DMS 273 treated with DMSO at 0.1 percent for 48 hours (cell line): ENCODE measurements at places on chromosomes 6 and 20.

DNA sequence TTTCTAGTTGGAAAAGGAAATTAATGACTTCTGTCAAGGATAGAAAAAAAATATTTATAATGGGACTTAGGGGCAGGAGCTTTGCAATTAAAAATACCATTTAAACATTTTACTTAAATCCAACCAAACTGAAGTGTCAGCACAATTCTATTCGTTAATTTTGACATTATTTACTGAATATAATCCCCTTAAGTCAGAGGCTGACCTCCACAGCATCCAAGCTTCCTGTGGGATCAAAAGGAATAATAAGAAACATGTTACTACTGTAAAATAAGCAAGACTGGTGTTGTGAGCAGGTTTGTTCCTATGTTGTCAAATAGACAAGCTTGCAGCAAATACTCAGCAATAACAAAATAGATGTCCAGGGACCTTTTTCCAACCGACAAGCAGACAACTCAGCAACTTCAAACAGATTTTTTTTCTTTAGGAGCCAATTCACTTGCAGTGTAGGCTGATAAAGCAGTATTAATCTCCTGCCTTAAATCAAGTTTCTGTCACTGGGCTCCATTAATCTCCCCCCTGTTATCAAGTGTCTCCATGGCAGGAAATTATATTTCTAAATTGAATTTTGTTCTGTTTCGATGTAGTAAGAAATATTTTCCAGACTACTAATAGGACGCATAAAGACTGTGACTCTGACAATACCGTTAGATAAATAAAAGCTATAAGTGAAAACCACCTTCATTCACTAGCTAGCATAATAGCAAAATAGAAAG lies 157.4 kb downstream of the HACE1 start:
- no peak for DNase-seq

DNA sequence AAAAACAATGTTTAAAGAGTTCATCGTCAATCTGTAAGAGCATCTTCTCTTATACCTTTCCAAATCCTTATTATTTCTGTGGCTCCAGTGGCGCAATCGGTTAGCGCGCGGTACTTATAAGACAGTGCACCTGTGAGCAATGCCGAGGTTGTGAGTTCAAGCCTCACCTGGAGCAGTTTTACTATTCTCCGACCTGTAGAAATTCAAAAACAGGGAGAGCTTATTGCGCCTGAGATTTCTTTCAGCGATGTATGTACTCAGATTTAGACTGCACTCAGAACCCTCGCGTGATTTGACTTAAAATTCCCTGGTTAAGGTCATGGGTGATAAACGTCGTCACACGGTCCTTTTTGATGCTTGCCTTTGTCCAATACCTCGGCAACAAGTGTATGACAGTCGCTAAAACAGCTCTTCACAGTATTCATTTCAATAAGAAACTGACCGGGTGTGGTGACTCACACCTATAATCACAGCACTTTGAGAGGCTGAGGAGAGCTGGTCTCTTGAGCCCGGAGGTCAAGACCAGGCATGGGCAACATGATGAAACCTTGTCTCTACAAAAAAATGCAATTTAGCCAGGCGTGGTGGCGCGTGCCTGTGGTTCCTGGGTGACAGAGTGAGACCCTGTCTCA lies 11.9 kb downstream of the GPX5 start:
- no peak for DNase-seq

- no peak for DNase-seq
Observed at GRCh38 chr6:30601815-30602641, 15.0 kb downstream of the PPP1R10 start.

- no peak for DNase-seq
Observed at GRCh38 chr20:5734602-5735001, 15.6 kb upstream of the SHLD1 start.

DNA sequence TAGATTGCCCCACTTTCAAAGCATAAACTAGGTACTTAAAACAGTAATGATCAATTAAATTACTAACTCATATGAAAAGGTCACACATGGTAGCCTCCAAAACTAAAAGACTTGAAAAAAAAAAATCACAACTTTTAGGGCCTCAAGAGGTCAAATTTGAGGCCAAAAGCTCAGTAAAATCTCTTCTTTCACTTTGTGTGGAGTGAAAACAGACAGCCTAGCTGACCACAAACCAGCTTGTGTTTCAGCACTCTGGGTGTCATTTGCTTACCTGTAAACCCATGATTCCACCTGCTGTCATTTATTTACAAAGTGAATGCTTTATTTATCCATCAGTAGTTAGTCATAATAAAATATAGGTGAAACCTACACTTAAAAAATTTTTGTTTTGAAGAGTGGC lies 34.0 kb downstream of the GNAS start:
- DNase-seq: no peak

DNA sequence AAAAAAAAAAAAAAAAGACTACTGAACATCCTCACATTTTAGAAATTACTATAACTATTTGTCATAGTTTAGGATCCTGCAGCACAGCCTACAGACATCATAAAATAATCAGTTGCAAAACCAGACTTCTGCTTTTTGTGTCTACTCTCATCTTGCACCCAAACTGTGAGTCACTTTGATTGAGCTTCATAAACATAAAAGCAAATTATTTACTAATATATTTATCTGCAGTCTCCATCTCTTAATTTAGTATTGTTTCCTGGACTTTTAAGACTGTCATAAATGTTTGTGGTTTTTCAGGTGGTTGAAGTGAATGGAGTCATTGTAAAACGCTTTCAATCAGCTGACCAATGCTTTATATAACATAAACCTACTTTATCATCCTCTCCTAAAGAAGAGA lies 14.8 kb upstream of the CALHM6 start:
- no peak for DNase-seq

DNA sequence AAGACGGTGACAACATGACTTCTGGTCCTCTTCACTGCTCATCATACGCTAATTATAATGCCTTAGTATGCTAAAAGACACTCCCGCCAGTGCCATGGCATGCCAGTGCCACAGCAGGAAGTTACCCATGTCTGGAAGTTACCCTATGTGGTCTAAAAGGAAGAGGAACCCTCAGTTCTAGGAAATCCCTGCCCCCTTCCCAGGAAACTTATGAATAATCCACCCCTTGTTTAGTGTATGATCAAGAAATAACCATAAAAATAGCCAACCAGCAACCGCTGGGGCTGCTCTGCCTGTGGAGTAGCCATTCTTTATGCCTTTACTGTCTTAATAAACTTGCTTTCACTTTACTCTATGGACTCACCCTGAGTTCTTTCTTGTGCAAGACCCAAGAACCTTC lies 15.8 kb upstream of the SERPINB9 start:
- DNase-seq: no peak

DNA sequence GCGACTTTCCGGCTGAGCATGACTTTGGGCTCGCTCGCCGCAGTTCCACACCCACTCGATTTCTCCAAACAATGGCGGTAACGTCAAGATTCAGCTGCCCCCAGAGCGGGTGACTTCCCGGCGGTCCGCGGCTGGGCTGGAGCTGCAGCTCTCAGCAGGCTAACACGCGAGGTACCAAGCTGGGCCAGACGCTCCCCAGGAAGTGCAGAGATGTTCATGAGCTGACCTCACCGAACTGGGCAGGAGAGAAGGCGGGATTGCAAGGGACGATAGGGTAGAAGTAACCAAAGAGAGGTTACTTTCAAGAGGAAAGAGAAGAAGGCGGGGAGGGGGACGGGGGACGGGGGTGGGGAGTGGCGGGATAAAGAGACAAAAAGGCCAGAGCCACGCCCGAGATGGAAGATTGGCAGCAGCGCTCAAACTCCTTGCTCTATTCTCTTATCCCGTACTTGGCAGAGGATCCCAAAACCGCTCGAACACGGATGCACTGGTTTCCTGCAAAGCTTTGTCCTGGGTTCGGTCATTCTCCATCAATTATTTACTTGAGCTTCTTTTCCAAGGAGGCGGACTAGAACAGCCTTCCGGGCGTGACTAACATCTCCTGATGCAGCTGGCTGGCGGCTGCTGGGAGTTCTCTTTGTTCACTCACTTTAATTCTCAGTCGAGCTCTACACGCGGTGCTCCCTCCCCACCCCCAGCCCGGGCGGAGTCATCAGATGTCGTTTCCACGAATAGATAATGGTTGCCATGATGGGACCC lies at the start of gene MTCL3:
MTCL3 (minus strand) TSS at position 626 of the 759 bp plus-strand sequence.
- peak; percentile 84 for DNase-seq

DNA sequence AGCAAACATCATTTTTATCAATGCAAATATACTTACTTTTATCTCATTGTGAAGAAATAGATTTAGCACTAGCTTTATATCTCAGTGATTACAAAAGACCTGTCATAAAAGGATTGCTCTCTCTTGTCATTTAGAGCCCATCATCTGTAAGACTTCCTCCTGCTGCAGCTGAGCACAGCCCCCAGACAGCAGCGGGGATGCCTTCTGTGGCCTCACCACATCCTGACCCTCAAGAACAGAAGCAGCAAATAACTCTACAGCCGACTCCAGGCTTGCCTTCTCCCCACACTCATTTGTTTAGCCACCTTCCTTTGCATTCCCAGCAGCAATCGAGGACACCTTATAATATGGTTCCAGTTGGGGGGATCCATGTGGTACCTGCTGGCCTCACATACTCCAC lies 127.0 kb upstream of the EDN1 start:
- no peak for DNase-seq

GRCh38 chr20:11235058-11235457 lies 561.3 kb upstream of the JAG1 start:
- DNase-seq: no peak

- DNase-seq: no peak
Observed at GRCh38 chr20:57540890-57541580, 16.1 kb upstream of the CTCFL start.

- DNase-seq: no peak
Observed at GRCh38 chr6:166306378-166307081, 1.7 kb downstream of the PRR18 start.

DNA sequence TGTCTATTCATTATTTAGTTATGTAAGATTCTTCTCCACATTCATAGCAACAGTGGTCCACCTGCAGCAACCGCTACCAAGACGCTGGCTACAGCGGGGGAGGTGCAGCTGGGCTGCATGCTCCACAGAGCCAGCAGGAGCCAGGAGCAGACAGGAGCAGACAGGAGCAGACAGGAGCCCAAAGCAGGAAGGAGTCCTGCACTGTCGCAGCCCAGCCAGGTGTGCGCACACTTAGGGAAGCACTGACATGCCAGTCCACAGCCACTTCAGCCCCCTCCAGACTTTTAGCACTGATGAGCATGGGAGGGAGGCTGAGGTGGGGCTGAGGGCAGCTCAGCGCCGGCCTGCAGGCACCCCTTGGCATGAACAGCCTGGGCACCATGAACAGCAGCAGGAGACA lies 19.6 kb downstream of the KIF16B start:
- no peak for DNase-seq

- DNase-seq: no peak
Observed at GRCh38 chr6:16583144-16583762, 178.0 kb downstream of the ATXN1 start.

DNA sequence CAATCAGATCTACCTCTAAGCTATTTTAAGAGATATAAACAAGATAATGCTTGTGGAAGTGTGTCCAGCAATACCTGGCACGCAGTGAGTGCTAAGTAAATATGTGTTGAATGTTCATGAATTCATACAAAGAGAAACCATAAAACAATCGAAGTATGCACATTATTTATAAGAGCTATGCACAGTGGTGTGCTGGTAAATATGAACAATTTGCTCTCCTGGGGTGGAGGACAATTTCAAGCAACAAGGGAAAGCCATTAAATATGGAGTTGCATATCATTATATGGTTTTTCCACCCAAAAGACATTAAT lies 526.6 kb upstream of the MARCKS start:
- DNase-seq: no peak

DNA sequence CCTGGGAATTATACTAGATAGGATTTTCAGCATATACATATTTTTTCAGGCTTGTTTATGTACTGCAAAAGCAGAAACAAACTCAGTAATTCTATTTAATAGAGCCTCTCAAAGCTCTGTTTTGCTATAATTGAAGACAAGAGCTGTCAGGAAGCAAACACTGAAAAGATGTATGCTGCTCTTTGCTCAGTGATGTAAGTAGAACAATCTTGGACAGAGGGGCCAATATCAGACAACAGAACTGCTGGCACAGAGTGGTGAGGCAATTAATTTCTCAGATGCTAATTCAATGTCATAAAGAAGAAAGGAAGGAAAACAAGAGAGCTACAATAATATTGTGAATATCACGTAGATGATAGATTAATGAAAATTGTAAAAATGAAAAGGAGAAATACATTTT lies 663.3 kb upstream of the ADGRB3 start:
- DNase-seq: no peak

DNA sequence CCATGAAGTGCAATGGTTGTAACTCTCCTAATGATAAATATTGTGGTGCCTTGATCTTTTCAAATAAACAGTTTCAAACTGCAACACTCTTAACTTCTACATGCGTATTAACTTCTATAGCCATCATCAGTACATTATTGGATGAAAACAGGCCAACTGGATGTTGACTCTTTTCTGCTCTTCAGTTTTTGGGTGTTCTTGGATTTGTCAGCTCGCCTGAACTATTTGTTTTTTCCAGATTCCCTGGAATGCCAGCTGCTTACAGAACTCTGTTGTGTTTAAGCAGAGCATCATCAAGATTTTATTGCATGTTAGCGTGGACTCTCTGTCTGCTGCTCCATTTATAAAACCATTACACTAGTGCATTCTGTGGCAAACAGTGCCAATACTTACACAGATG lies 626.1 kb downstream of the HDGFL1 start:
- no peak for DNase-seq

GRCh38 chr6:139262519-139263300 lies 29.1 kb downstream of the TXLNB start:
- DNase-seq: no peak

DNA sequence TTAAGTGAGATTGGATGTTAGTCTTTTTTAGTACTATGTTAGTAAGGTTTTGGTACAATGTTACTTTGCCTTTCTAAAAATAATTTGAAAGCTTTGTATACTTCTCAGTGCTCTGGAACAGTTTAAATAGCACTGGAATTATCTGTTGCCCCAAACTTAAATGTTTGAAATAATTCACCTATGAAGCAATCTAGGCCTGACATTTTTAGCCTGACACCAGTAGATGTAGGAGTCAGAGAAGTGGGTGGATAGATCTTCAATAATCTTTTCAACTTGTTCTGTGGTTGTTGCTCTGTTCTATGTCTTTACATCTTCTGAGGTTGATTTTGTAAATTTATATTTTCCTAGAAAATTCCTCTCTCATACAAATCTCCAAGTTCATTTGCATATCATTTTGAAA lies 103.1 kb upstream of the ADGRF1 start:
- no peak for DNase-seq

DNA sequence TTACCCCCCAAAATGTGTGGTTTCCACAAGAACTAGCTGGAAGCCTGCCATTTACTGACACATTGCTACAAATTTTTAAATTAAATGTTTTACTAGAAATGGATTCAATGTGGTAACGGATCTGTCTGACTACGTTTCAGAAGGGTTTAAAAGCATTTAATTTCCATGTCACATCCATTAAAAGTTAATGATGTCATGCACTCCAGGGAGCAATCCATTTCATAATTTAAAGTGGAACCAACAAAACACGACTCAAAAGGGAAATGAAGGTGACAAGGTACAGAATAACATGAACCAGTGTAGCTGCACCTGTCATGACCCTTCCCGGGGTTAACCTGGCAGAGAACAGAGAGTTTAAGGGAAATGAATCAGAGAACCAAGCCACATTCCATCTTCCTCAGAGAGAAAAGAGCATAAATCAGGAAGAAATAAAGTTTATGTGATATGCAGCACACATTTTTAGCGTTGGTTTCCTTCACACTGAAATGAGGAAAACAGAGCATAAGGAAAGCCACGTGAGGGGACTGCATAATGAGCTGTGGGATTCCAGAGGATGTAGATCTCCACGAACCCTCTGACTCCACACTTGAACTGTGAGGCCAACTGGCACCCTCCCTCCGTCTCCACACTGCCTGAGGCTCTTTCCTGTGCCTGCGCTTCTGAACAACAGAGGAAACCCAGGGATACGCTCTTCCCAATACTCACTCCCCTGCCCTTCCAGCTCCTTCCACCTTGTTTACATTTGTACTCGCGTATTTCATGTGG lies 170.3 kb upstream of the AHI1 start:
- DNase-seq: no peak
